ENCODE measurements at places on chromosomes 2 and 18. TPM values are rescaled to one million over a fixed set of nuclear protein-coding genes. Genes with fewer than 3 reads are reported as not detected.

The ANKRD62 gene
- total RNA-seq, result not detected

The TMEM198 gene
- total RNA-seq, result 3.4 TPM

The GRB14 gene
- 2.8 TPM for total RNA-seq

The CCDC178 gene
- not detected for total RNA-seq

The ITGB6 gene
- 1,146 TPM for total RNA-seq

The FEV gene
- not detected for total RNA-seq

The PARD3B gene
- 0.39 TPM for total RNA-seq

The SH2D6 gene
- under 0.01 TPM for total RNA-seq

The BMP10 gene
- not detected for total RNA-seq

The ICOS gene
- total RNA-seq, result not detected

The HMSD gene
- not detected for total RNA-seq

The ST6GAL2 gene
- total RNA-seq, result under 0.01 TPM

The CREG2 gene
- not detected for total RNA-seq

Measured in placental epithelial cell (primary cell).